ENCODE measurements at places on chromosomes 3 and 15.
A peak's percentile ranks its signal among the peaks of the same experiment; 100 is the strongest.

DNA sequence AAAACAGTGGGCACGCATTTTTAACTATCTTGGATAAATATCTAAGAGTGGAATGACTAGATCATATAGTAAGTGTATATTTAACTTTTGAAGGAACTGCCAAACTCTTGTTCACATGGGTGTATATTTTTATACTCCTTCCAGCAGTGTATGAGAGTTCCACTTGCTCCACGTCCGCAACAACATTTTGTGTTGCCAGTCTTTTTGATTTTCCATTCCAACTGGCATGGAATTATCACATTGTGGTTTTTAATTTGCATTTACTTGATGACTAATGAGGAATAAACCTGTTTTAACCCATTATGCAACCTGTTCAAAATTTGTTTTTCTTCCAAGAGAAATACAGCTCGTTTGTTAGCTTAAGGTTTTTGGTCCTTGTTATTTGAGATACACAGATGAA lies 51.6 kb downstream of the ZNF621 start:
- DNase-seq = no peak

GRCh38 chr3:21991061-21991460 lies 240.1 kb upstream of the ZNF385D start:
- DNase-seq = no peak

- no peak for DNase-seq
These were observed 68.1 kb downstream of the EPHB3 start for GRCh38 chr3:184629555-184630160.

DNA sequence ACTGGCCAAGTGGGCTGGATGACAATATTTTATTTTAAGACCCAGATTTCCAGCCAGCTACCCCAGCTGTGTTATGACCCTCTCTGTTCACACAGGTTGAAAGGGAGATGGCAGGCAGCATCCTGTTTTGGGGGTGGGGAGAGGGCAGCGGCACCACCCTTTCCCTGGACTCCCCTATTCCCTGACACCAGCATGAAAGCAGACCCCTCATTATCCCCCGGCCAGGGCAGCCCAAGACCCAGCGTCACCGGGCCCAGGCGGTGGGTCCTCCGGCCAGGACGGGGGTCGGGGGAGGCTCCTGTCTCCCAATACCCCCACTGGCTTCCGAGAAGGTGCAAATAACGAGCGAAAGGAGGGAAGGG lies 127.6 kb upstream of the MEF2A start:
- no peak for DNase-seq

DNA sequence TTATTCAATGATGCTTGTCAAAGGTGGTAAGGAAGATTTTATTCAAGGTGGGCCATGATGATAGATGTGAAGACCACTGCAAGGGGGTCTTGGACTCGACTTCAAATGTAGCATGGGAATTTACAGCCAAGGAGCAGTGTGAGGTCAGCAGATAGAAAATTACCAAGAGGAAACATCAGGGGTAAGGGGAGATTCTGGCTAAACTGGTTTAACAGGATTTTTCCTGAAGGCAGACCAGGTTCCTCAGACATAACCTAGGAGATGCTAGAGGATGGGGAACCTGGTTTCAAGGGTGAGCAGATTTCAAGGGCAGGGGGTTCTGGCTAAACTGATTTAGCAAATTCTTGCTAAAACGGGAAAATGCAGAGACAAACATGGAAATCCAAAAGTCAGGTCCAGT lies 464.9 kb downstream of the TAFA4 start:
- no peak for DNase-seq

- no peak for DNase-seq
These were observed 268.5 kb downstream of the SHQ1 start for GRCh38 chr3:72579581-72580245.

DNA sequence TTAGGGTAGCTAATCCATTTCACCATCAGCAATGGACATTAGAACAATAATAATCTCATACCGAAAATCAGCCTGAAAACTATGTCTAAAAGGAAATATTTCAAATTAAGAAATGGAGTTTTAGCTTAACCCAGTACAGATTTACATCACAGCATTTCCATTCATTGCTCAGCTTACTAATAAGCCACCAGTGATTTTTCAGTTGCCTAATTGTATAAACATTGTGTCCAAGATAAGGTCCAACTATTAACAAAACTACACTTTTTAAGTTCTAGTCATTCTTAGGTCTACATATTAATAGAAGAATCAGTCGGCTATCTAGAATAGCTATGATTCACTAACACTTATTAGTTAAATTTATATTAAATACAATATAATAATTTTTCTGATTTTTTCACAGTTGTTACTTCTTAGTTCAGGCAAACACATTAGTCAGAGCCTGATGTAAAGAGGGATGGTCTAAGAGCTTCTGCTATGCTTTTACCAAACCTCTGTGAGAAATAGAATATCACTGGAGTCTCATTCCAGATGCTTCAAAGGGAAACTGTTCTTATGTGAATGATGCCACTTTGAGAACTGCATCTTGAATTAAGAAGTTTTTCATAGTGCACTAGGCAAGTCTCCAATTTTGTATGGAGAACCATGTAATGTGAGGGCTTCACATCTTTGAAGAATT lies 74.1 kb downstream of the CMSS1 start:
- no peak for DNase-seq

- no peak for DNase-seq
These were observed 185.9 kb upstream of the ANKRD28 start for GRCh38 chr3:15983693-15984092.

DNA sequence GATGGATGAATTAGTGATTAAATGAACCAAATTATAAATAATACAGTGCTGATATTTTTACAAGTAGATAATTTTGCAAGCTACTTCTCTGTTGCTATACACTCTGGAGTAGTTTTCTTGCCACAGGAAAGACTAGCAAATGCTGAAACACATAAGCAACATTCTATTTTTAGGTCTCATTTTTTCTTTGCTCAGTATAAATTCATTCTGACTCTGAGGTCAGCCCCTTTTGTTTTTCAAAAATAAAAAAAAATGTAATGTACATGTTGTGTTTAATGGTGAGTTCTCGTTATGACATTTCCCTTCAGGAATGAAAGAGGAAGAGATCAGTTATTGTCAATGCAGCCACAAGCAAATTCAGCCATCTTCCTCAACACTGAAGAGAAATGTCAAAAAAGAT lies 24.9 kb downstream of the GJD2 start:
- no peak for DNase-seq

DNA sequence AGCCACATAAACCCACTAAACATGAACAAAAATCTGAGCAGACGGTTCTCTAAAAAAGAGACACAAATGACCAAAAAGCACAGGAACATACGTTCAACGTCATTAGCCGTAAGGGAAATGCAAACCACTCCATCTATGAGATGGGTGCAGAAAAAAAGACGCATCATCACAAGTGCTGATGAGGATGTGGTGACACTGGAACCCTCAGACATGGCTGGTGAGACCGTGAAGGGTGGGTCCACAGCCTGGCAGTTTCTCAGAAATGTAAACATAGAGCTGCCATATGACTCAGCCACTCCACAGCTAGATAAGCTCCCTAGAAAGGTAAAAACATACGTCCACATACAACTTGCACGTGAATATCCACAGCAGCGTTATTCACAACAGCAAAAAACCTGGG lies 23.3 kb downstream of the PCSK6 start:
- no peak for DNase-seq

DNA sequence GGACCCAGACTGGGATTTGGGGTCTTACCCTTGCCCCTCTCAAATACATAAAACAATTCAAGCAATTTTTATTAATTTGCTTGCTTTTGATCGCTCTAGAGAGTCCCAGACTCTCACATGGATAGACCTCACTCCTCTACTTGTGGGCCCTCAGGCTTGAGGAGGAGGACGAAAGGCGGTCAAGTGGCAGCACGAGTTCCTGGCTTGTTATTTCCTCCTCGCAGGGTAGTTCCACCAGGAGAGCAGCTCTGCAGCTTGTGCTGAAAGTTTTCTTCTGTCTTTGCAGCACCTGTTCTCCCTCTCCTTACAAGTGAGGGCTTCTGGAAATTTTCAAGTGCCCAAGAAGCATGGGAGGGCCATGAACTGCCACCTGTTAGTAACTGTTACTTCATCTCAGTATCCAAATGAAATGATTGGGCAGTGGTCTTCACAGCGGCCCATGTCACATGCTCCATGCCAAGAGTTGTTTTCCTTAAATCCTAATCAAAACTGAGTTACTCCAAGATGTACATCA lies 22.7 kb downstream of the ABI3BP start:
- DNase-seq = no peak

DNA sequence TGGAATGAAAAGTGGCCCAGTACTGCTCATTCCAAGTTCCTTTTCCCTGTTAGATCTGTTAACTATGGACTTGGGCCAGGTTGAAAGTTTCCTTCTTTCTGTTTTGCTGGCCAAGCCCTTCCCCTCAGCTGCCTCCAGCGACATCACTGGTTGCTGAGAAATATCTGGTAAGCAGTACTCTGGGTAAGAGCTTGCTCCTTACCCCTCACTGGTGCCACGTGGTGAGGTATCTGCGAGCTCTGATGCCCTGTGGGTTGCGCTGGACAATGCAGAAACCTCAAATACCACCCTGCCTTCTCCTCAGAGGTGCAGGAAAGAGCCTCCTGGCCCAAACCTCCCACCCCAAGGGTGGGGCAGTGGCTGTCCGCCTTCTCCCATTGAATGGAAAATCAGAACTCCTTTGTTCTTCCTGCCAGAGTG lies 42.9 kb upstream of the APH1B start:
- no peak for DNase-seq

DNA sequence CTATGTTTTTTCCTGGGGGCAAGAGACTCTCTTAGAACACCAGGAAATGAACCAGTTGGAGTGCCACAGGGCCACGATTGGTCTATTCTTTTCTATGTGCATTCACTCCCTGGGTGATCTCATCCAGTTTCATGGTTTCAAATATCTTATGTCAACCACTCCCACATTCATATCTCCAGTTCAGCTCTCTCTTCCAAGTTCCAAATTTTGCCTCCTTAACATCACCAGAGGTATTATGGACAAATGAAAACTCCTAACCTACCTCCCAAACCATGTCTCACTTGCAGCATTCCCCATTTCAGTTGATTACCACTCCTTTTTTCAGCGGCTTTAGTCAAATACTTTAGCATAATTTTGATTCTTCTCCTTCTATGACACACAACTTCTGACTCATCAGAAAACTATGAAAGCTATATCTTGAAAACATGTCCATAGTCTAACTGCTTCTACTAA lies 203.1 kb upstream of the SEMA6D start:
- no peak for DNase-seq

DNA sequence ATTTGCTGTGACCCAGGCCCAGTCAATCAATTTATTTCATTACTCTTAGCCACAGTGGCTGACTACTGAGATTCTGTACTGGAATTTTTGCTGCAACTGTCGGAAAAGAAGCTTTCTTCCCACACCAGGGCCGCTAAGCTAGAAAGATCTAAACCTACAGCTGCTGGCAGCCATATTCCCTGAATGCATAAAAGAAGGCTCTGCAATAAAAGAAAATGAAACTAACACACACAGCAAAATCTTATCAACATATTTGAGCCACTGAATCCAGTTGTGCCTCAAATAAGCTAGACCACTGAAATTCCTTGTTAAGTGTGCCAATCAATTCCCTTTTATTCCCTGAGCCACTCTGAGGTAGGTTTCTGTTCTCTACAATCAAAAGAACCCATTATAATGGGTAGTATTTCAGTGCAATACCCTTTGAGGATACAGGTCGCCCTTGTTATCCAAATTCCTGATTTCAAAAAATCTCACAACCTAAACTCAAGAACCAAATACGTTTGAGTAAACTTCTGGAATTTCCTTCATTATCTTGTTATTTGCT lies 60.3 kb downstream of the MYO9A start:
- DNase-seq = no peak

DNA sequence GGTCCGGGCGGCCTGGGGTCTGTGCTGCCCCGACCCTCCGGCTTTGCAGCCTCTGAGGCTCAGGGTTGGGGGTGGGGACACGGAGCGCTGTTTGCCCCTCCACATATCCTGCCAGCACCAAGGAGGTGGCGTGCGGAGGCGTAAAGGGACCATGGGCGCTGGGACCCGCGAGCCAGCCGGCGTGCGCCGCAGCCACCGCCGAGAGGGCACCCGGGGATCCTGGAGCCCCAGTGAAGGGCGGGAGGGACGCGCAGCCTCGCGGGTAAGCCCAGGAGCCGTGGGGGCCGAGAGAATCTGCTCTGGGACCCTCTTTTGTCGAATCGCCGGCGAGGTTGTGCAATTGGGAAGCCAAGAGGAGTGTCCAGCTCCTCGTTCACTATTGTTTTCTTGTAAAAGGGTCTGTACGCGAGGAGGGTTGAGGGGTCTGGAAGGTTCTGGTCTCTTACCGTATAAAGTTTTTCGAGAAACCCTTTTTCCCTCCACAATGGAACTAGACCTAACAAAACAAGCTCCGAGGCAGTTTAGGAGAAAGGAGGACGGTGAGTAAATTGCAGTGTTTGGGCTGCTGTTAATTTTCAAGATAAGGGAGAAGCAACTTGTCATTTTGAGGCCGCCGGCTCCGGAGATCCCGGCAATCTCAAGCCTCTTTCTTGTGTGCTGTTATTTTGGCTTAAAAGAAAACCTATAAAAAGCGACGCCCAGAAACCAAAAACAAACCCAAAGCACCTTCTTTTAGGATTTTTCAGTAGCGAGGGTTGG lies 29.9 kb upstream of the ST3GAL6 start:
- DNase-seq = peak; percentile 37

DNA sequence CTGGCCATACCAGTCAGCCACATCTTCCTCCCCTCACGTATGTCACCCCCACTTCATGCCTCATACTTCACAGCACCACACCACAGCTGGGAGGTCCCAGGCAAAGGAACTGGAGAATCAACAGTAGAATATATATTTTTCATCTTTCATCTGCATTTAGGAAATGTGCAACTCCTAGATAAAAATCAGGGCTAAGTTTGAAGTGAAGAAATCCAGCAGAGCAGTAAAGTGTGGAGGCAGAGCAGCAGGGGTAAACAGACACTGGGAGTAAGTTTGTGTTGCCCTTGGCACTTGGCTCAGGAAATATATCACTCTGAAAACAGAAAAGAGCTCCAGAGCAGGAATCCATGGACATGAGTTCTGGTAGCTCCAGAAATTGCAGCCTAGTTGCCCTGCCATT lies 2.8 kb upstream of the HERC1 start:
- DNase-seq = no peak

DNA sequence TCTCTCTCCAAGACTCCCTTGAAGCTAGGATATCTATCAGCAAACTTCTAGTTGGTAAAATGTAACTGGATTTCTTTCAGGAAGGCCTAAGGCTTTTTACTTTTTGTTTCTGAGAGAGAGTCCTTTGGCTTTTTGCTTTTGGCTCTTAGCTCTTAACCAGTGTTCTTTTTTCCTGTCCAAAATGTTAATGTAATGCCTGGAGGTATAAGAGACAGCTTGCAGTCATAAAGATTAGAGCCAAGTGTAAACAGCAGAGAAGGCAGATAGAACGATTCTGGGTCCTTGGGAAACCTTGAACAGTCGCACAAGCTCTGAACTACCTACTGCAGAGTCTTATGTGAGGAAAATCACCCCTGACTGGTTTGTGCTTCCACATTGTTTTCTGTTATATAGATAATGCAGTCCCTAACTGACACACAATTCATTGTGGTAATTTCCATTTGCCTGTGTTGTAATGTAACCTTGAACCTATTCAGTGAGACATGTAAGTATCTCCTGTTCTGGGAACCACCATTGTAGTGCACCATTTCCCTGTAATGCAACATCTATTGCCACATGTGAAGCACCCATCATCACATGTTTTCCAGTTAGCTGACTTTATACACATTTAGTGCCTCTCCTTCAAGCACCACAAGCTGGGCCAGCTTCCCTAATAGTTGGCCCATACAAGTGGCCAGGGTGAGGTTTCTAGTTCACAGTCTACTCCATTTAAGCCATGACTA lies 1311.9 kb downstream of the ROBO1 start:
- no peak for DNase-seq
